NCI-H2227 treated with DMSO at 0.1 percent for 48 hours (cell line): ENCODE measurements at places on chromosomes 7 and 10.

DNA sequence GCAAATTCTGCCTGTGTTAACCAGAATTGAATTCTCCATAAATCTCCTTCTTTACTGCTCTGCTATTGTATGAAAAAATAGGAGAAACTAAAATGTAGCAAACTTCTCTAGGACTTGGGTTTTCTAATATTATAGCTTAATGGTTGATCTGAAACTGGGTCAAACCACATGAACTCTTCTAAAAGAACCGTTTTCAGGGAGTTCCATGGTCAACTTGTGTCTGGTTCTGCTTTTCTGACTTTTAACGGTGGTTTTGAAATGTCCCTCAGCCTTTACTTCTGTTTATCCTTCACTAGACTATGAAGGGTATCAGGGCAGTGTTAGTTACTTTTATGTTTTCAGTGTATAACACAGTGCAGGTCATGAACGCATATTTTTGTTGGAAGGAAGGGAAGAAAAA lies 242.2 kb downstream of the TSPAN12 start:
- no peak for DNase-seq

- no peak for DNase-seq
Measured at GRCh38 chr7:76327610-76328009, 25.1 kb downstream of the HSPB1 start.

DNA sequence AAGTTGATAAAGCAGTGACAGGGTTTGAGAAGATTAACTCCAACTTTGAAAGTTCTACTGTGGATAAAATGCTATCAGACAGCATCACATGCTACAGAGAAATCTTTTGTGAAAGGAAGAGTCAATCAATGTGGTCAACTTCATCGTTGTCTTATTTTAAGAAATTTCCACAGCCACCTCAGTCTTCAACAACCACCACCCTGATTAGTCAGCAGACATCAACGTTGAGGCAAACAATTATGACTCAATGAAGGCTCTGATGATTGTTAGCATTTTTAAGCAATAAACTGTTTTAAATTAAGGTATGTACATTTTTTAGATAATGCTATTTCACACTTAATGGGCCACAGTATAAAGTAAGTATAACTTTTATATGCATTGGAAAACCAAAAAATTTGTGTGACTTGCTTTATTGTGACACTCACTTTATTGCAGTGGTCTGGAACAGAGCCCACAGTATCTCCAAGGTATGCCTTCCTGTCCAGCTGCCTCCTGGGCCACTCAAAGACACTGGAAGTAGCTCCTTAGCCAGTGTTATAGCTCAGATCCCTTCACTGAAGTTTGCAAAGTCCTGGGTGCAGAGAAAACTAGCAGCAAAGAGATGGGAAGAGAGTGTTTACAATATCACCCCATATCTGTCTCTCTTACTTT lies 293.1 kb downstream of the ARHGAP12 start:
- DNase-seq, result no peak

DNA sequence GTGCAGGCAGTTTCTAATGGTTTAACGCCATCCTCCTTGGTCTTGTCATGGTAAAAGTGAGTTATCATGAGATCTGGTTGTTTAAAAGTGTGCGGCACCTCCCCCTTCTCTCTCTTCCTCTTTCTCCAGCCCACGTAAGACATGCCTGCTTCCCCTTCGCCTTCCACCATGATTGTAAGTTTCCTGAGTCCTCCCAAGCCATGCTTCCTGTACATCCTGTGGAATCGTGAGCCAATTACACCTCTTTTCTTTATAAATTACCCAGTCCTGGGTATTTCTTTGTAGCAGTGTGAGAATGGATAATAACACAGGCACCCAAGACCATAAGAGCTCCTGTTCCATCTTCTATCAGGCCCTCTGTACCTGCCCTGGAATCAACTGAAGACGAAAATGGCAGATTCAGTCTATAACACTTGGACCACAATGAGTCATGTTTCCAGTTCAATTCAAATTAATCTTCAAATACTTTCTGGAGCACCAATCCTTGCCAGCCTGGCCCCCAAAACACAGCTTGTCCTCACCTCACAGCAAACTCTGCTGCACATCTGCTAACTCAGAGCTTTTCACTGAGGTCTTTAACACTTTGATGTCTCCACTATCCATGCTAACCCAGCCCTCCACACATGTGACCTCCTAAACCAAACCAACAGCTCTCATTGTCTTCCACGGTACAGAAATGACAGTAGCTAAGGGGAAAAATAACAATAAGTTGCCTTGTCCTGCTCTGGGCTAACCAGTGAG lies 73.2 kb downstream of the SFMBT2 start:
- no peak for DNase-seq

DNA sequence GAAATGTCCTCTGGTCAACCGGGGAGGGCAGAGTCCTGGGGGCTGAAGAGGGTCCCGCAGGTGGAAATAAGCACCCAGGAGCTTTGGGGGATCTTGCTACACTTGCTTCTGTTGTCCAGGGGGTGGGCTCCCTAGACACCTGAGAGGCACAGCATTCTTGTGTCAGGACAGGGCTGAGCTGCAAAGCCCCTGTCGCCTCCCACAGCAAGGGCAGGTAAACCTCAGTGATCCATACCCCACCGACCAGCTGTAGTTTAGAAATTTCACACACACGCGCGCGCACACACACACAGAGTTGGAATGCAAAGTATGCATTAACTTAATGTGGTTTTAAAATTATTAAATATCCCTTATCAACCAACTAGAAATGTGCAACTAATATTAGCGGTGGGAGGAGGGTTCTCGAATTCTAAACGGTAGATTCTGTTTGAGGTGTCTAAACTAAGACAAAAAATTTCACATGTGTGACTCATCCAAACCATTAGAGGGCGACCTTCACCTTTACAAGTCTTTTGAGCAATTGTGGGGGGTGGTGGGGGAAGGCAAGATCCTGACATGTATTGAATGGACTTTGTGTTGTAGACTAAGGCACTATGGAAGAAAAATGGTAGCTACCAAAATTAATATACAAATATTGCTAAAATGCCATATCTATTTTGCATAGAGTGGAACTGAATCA lies 34.3 kb upstream of the PTF1A start:
- no peak for DNase-seq

- DNase-seq, result no peak
Measured at GRCh38 chr10:123560301-123561140, 105.6 kb upstream of the GPR26 start.

DNA sequence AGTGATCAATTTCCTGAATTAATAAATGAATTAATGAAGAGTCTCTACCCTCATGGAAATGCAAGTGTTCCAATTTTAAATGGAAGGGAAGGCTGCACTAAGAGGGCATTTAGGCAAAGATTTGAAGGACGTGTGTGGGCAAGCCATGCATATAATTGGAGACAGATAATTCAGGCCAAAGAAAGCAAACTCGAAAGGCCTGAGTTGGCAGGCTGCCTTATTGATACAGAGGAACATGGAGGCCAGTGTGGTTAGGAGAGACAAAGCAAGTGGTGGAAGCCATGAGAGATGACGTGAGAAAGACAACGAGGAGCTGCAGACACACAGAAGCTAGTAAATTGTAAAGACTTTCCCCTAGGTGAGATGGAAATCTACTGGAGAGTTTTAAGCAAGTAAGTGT lies 15.4 kb upstream of the PCLO start:
- no peak for DNase-seq

- DNase-seq, result no peak
Measured at GRCh38 chr7:46071601-46072000, 150.5 kb upstream of the IGFBP3 start.

DNA sequence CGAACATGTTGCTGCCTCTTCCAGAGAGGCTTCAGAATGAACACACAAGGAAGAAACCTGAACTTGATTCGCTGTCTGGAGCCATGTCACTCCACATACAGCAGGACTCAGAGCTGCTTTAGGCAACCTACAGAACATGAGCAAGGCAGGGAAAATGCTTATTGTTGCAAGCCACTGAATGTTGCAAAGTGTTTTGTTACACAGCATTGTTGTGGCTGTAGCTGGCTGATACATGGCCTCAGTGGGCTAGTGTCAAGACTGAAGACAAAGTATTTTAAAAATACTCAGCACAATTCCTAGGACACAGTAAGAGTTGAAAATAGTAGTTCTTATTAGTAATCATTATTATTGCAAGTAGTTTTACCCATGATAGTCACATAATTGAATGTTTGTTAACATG lies 3.1 kb upstream of the CHST15 start:
- no peak for DNase-seq

GRCh38 chr10:72744566-72744965 lies 52.6 kb downstream of the MCU start:
- DNase-seq, result no peak

DNA sequence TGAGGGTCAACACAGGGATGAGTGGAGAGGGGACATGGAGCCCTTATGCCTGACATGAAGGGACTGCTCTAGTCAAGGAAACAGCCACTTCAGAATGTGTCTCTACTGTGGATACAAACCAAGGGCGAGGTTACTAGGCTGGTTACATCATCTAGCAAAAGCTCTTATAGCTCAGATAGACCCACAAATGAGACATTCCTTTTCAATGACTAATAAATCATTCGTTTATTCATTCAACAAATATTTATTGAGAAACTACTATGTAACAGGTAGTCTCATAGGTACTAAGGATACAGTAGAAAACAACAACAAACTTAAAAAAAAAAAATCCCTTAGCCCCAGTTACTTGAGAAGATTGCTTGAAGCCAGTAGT lies 219.5 kb downstream of the KIAA1217 start:
- DNase-seq, result no peak

DNA sequence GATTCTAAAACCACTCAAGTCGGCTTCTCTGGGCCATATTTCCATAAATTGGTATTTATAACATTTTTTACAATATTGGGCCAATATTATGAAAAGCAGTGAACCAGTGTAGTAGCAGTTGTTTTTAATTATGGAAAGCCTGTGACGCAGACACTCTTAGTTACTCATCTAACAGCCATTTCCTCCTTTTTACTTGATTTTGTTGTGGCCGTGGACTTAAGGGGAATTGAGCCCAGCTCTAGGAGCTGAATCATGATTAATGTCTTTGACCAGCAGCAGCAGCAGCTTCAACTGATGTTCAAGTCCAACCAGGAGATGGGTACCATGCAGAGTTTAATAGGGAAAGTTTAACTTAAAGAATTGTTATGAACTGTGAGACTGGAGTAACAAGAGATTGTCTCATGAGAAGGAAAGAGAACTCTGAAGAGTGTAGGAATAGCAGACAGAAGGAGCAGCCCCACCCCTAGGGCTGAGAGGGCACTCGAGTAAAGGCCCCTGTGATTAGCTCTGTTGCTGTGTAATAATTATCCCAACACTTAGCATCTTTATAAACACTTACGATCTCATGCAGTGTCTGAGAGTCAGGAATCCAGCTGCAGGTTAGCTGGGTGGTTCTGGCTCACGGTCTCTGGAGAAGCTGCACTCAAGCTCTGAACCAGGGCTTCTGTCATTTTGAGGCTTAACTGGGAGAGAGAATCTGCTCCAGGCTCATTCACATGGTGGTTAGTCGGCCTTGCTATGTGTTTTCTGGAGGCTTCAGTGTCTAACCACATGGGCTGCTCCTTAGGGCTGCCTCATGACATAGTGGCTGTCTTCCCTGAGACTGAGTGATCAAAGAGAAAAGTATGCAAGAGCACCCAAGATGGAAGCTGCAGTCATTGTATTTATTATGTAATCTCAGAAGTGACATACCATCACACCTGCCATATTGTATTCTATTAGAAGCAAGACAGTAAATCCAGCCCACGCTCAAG lies 4.6 kb downstream of the LANCL2 start:
- DNase-seq, result peak; percentile 40

DNA sequence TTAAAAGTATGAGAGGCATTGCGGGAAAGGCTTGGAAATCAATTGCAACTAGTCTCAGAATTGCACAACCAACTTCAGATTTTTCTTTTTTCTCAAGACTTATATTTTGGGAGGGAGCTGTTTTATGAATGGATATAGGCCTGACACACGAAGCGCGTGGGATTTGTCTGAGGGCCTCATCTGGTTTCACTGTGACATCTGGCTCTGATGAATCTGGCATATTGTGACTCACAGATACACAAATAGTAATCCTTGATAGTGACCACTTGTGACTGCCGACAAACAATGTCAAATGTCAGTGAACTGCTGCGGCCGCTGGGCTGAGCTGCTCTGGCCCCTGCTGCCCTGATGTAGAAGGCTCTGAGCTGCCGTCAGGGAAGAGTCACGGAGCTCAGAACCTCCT lies 655.1 kb downstream of the INHBA start:
- no peak for DNase-seq

DNA sequence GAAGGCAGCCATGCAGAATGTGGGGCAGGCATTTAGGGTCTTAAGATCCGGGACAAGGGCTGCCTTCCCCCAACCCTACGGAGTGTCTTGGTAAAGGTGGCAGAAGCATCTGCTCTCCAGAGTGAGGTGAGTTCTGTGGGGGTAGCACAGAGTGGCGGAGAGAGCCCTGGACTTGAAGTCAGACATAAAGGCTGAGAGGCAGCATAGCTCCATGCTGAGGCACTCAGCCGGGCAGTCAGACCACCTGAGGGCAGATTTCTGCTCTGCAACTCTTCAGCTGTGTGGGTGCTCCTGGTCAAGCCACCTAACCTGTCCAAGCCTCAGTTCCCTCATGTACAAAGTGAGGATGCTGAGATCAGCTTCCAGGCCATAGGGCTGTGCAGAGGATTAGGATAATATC lies 81.0 kb downstream of the CRTAC1 start:
- DNase-seq, result no peak

- DNase-seq, result no peak
Measured at GRCh38 chr10:26488344-26488743, 50.2 kb downstream of the APBB1IP start.

- no peak for DNase-seq
Measured at GRCh38 chr10:124385627-124386185, 33.0 kb downstream of the OAT start.

DNA sequence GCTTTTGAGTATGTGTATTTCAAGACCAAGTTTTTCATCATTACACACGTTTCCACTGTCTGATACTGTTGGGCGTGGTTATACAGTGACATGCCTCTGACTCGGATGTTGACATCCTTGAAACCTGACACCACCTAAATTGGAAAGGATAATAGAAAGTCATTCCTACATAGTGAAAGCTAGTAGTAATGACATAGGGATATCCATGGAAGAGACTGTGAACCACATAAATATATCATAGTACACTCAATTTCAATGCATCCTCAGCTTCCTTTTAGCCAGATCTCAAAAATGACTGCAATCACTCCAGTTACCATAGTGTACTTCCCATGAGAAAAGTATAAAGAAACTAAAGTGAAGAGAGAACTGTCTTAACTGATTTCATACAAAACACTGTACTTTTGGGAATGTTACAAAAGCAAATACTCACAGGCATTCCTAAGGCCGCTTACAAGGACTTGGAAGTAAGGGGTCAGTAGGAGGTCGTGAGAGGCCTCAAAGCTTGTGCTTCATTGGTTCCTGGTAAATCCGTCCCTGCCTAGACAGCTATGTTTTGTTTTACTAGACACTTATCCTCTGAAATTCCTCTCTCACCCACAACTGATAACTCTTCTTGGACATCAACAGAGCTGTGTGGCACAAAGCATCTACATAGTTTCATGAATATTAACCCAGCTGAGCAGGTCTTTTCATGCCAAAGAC lies 71.8 kb upstream of the VWDE start:
- DNase-seq, result no peak

GRCh38 chr10:81674941-81675340 lies 200.1 kb upstream of the NRG3 start:
- no peak for DNase-seq
